ENCODE measurements at places on chromosomes 4 and X.

DNA sequence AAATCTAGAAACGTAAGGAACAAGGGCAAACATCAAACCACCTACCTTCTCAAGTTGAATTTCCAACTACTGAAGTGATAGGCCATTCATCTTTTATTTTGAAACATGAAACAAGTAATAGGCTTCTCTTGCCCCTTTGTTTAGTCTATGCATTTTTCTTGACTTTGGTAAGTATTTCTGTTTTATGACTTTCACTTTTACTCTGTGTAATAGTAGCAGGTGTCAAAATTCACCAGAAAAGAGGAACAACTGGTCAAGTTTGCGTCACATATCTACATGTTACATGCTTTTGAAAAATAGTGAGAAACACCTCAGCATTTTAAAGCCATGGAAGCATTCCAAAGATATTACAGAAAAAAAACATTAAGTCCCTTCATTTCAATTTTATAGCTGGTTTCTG lies 157.1 kb upstream of the FTHL17 start:
- no peak for DNase-seq

DNA sequence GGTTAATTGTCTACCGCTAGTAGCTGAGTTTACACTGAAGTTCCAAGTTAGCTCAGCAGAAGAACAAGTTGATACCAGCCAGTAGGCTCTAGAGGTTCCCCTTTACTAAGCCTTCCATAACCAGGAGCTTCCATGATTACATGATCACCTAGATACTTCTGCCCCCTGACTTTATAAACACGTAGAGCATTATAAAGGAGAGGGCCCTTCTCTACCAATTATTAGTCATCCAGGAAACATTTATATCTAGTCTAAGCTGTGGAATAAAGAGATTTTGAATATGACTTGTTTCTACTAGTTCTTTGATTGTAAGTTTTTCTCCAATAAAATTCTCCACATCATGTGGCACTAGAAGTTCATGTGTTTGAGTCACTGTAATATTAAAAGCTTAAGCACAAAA lies 818.1 kb upstream of the PCDH10 start:
- no peak for DNase-seq

- no peak for DNase-seq
Measured at GRCh38 chr4:103207673-103208072, 9.5 kb upstream of the CENPE start.

GRCh38 chr4:174119051-174119450 lies 164.4 kb downstream of the FBXO8 start:
- peak; percentile 33 for DNase-seq

- DNase-seq = no peak
Measured at GRCh38 chrX:153366878-153367538, 33.1 kb downstream of the ZNF275 start.

DNA sequence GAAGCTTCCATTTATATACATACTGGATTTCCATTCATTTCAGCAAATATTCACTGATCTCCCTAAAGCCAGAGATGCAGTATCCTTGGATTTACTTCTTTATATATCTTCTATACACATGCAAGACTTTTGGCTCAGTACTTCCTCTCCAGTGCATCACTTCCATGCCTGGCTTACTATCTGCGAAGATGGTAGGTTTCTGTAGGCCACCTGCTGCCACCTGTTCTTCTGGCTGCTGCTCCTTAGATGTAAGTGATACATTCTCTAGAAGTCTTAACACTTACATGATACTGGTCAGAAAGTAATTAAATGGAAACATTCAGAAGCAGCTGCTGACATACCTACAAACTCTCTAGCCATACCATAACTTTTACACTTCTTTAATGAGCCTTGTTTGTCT lies 48.9 kb downstream of the TBC1D9 start:
- DNase-seq = no peak

DNA sequence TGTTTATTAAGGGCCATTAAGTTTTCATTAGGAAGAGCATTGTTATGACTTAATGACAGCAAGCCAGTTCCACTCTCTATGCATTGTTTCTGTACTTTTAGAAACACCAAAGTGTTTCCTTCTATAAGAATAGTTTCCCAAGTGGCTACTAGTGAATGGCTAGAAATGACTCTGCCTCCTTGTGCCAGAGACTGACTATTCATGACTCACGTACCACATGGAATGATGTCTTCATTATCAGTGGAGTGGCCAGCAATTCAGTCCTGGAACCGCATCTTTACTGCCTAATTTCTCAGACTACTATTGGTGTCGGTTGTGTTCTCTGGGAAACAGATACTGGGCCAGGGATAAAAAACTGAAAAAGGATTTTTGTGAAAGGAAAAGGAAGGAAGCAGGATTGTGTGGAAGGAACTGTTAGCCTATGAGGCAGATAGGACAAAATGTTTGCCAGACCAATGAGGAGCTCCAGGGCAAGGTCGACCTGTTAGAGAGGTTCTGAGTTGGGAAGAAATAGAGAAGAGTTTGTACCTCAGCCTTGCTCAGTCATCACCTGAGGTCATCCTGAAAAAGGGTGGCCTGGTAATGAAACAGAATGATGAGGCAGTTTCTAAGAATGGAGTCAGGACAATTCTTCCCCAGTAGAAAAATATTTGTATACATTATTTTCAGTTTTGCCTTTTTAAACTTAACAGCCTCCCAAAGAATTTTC lies 218.6 kb downstream of the SPCS3 start:
- DNase-seq = peak; percentile 28

- DNase-seq = no peak
Measured at GRCh38 chrX:9295551-9295950, 169.3 kb upstream of the TBL1X start.

GRCh38 chr4:133154725-133155124 lies 5.6 kb downstream of the PCDH10 start:
- DNase-seq = peak; percentile 27

- no peak for DNase-seq
Measured at GRCh38 chr4:69849969-69850368, 10.0 kb downstream of the SULT1E1 start.

DNA sequence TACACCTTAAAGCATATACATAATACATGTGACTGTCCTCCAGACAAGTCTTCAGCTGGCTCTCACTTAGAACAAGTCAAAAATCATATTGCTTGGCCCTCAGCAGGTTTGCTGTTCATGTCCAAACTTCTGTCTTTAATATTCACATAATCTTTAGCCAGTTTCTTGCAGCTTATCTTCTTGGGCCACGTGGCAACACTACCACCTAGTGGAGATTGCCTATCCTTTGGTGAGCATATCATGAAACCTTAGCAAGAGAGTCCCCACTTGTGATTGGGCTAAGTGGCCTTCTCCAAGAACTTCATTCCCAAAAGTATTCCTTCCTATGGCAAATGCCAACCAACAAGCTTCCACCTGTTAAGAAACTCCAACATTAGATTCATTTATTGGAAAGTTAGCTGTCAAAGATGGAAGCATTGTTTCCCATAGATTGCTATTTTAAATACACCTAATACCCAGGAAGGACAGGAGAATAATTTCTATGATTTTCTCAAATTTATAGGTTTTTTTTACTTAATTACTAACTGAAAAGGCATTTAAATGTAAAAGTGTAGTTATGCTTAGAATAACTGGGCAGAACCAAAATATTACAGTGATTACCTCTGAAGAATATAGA lies 231.9 kb upstream of the INTU start:
- peak; percentile 82 for DNase-seq

DNA sequence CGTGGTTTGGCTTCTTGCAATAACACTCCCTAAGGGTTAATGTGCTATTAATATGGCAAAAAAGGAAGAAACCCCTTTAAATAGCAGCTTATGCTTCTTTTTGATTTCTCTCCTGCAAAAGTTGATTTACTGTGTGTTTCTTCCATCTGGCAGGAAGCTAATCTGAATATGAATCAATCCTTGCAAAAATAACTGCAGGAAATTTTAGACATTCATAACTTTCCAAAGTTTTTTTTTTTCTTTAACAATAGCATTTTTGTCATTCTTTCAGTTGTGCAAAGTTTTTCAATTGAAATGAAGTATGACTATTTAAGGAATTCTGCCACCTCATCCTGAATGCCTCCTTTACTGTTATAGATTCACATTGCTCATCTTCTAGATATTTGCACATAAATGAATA lies 115.6 kb downstream of the SPANXA1 start:
- DNase-seq = no peak

DNA sequence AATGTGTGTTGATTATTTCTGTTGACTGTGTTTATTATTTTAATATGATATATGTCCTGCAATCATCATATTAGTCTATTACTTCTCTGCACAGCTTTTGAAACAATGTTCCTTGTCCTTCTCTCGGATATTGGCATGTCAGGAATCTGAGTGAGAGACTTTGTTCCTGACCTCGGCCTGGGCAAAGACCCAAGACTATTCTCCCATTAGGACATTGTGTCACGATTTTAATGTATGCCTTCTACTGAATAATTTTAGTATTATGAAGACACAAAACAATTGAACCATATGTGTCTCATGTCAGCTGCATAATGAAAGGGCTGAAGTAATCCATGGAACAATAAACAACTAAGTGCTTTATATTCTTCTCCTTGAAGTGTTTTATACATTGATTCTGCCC lies 580.8 kb upstream of the TENM3 start:
- DNase-seq = no peak

DNA sequence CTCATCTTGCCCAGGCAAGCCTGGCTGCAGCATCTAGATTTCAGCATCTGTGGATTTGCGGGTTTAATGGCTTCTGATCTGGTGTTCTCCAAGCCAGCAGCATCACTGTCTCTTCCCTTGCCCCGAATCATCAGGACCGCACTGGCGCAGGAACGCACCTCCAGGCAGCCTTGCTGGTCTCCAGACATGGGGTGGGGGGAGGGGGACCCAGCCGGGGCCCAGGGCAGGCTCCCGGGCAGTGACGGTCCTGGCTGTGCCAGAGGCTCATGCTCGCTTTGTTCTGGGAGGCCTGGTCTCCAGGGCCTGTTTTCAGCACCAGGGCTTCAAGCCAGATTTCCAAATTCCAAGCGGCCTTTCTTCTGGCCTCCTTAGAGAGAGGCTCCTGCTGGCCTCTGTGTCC lies 4.9 kb downstream of the CFAP99 start:
- no peak for DNase-seq

DNA sequence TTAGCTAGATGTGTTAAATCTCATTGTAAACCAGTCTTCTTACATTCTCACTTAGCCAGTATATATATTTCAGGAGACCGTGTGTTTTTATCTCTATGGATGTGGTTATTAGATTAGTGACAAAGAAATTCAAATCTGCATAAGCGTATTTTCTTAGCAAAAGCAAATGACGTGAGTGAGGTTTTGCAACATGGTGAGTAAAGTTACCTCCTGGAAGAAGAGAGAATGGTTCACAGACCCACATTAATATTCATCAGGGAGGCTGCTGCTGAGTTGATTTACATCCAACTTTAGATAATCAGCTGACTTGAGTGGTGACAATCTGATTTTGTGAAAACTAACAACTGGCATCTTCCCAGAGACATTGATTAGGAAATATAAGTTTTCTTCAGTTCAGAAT lies 589.9 kb upstream of the GALNT7 start:
- DNase-seq = no peak

DNA sequence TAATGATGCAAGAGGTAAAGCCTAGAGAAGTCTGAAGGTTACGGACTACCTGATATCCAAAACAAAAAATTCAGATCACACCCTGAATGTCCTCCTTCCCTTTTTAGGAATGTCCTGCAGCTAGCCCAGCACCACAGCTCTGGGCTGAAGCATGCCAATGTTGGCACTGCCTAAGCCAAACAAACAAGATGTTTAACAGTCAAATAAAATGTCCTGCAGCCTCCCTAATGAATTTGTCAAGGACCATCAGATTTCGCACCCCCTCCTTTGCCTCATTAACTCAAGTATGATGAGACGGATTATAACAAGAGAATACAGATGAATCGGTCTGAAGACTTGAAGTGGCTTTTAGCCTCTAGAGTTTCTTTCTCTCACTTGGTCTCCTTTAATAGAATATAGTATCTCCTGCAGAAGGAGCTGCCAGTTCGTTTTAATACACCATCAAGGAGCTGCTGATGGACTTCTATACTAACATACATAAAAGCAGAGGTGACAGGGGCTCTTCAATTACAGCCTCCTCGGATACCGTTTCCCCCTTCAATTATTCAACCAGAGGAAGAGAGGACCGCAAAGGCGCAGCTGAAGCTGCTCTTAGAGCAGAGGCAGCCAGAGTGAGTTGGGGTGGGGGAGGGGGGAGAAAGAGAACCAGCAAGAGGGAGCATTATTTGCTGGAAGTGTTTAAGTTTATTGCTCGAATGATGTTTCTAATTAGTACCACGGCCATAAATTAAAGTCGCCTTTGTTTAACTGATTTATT lies 3.0 kb upstream of the MAB21L2 start:
- no peak for DNase-seq

DNA sequence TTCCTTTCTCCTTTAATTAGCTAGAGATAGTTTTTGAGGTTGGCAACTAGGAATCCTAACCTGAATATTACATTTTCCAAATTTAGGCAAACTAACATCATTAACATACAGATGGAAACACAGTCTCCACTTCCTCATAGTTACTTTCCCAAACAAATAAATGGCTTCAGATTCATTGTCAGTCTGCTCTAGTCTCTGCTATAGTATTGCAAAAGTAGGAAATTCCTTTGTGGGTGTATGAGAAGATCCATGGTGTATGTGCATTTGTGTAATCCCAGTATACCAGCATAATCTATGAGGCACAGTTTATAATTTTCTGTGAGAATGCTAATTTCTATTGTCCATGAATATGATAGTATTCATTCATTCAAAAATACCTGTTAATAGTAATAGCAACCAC lies 3.0 kb upstream of the NDP start:
- no peak for DNase-seq

- no peak for DNase-seq
Measured at GRCh38 chrX:13938829-13939530, 90.7 kb downstream of the GEMIN8 start.

- no peak for DNase-seq
Measured at GRCh38 chrX:66020631-66021334, 19.1 kb downstream of the VSIG4 start.

DNA sequence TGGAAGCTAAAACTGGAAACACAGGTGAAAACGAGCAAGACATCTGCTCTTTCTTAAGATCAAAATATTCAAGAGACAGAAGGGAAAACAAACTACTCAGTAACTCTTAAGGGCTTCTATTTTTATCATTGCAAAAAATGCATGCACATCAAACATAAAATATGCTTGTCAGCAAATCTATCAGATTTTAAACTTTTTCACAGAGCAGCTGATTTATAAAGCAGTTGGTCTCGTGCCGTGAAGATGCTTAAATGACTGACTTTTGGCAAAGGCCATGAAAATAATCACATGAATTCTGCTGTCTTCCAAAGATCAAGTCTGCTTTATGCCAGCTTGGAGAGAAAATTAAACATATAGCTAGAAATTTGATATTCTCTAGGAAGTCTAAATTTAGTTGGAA lies 482.1 kb upstream of the HS3ST1 start:
- no peak for DNase-seq

Measured in fibroblast of the conjunctiva (primary cell).